ENCODE measurements at places on chromosomes 4 and X. TPM values are rescaled to one million over a fixed set of nuclear protein-coding genes. Genes with fewer than 3 reads are reported as not detected.

Gene BCLAF3
- 5.4 TPM for total RNA-seq

Gene RHOH
- total RNA-seq: 0.65 TPM

Gene QRFPR
- not detected for total RNA-seq

Gene CPXCR1
- not detected for total RNA-seq

Gene APOOL
- 9.7 TPM for total RNA-seq

Gene RGN
- total RNA-seq: 0.42 TPM
